ENCODE measurements at places on chromosomes 4 and X.

DNA sequence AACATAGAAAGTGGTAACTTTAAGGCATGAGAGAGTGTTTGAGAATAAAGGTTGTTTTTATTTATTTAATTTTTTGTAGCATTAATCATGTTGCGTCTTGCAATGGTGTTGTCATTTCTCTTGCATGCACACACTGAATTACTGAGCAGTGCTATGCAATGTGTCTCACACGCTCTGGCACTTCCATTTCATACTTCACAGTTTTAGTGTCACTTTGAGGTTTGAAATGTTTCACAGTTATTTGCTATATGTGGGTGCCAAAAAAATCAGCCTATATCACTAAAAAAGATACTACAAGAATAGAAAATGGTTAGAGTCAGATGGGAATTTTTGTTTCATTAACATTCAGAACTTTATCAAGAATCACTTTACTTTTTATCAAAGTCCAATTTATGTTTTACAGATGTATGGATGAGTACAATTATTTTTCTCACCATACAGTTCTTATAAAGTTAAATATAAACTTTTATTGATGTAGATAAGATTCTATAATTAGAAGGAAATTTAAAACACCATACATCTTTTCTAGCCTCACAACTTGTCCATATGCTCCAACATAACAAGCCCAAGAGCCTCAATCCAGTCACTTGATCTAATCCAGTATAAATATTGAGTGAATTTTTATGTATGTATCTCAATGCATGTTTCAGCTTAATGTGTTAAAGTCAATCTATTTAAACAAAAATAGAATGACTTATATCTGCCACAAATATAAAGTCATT, 114.0 kb downstream of the IQCM start:
- DNase-seq = no peak

GRCh38 chr4:27397886-27398285, 537.2 kb downstream of the STIM2 start:
- DNase-seq = no peak

DNA sequence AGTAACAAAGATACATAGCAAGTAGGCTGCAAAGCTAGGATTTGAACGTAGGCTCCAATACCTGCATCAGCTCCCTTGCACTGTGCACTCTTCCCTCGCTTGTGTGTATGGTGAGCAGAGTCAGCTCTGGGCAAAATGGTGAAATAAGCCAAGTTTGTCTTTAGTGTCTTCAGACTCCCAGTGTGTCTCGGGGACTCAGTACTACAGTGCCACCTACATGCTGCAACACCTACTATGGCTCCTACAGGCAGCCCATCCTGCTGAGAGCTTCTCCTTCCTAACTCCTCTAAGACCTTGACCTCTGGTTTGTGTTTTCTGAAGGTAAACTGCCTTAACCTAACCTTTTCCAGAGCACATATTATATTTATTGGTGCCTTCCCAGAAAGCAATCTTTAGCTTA, 42.5 kb downstream of the RTL9 start:
- no peak for DNase-seq

- no peak for DNase-seq
These were observed 317.5 kb downstream of the ARAP2 start for GRCh38 chr4:35926788-35927187.

GRCh38 chr4:119314356-119314755, 7.6 kb downstream of the FABP2 start:
- DNase-seq = no peak

GRCh38 chr4:91622925-91623602, 680.7 kb upstream of the GRID2 start:
- DNase-seq = no peak

DNA sequence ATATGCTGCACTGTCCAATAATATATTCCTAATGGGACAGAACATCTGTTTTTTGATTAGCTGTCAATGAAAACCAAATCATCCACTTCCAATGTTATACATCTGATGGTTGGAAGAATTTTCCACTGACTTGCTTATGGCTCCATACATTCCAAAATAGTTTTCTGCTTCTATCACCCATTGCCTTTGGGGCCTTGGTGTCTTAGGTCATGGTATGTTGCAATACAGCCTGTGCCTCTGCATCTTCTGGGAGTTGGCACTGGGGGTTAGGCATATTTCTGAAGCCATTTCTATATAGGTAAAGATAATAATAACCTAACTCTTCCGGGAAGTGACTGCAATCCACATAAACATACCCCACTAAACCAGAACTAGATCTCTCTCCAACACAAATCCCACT, 53.2 kb upstream of the NR3C2 start:
- no peak for DNase-seq

GRCh38 chr4:40719008-40719623, 30.6 kb upstream of the NSUN7 start:
- no peak for DNase-seq

GRCh38 chr4:118356731-118357130, 3.9 kb upstream of the PRSS12 start:
- no peak for DNase-seq

- no peak for DNase-seq
These were observed 12.6 kb downstream of the RUFY3 start for GRCh38 chr4:70734168-70734954.

GRCh38 chrX:132375941-132376340, 112.9 kb downstream of the MBNL3 start:
- DNase-seq = no peak

Measured in activated CD4-positive, alpha-beta T cell treated with anti-CD3 and anti-CD28 coated beads for 1 hour (primary cell).